ENCODE measurements at places on chromosomes 1 and 21. TPM values are rescaled to one million over a fixed set of nuclear protein-coding genes. Genes with fewer than 3 reads are reported as not detected.

Gene CELA2B
- 0.35 TPM for total RNA-seq

Gene HAO2
- total RNA-seq = 0.17 TPM

Gene CA6
- total RNA-seq = not detected

Gene S1PR1
- total RNA-seq = 14.6 TPM

Gene WDR64
- total RNA-seq = not detected

Gene C1orf122
- 69.6 TPM for total RNA-seq

Gene GLRX2
- 21.4 TPM for total RNA-seq

DNA sequence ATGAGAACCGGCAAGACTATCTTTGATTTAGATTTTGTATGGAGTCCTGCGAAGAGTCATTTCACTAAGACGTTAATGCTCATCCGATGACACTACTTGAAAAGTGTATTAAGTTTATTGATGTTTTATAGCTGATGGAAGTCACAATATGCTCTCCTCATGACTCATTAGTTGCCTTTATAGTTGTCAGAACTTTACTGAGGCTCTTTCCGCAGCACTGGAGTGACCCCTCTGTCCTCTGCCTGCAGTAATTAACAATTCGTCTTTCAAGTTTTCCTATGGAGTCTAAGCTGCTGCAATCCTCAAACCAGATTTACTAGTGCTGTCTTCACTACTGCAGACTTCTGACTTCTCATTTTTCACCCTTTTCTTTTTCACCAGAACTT, 853 bp downstream of the USP16 start:
- DNase-seq = no peak

DNA sequence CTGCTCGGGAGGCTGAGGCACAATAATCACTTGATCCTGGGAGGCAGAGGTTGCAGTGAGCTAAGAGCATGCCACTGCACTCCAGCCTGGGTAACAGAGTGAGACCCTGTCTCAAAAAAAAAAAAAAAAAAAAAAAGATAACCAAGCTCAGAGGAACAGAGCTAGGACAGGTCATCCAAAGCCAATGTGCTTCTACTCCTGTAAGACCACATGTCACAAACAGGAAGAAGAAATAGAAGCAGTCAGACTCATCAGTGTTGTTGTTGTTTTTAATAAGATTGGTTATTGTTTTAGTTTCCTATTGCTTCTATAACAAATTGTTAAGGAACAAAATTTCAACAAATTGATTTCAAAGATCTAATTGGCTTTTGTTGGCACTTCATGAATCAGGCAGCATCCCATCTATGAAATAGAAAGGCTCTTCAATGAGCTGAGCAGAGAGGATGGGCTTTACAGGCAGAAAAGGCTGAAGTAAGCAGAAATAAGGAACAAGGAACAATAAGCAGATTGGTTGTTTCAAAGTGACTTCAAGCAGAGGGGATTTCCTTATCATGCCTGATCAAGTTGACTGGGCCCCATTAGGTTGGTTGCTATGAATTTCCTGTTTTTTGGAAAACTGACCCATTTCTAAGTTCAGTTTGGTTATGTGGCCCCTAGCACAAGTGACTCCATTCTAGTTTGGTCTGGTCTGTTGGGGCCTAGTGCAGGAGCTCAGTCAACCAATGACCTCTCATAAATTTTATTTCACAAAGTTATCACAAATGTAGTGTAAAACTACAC, 6.0 kb upstream of the AKNAD1 start:
- no peak for DNase-seq

DNA sequence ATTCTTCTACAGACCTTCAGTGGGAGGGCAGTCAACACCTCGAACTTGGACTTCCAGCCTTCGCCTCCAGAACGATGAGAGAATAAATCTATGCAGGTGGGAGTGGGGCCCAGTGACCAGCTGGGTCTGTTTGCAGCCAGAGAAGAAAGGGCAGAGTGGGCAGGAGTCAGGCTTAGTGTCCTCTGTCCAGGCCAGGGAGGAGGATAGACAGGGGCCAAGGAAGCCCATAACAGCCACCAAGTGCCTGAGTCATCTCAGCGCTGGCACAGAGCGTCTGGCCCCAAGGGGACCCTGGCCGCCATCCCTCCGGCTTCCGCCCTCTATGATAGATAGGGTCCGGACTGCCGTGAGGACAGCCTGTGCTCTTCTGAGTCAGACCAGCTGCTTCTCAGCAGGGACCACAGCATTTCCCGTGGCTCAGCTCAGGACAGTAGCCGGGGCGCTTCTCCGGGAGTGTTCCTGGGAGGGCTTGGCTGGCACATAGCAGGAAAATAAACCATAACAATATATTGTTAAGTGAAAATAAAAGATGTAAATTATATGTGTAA, 133.1 kb upstream of the C1orf174 start:
- DNase-seq = peak; percentile 6

DNA sequence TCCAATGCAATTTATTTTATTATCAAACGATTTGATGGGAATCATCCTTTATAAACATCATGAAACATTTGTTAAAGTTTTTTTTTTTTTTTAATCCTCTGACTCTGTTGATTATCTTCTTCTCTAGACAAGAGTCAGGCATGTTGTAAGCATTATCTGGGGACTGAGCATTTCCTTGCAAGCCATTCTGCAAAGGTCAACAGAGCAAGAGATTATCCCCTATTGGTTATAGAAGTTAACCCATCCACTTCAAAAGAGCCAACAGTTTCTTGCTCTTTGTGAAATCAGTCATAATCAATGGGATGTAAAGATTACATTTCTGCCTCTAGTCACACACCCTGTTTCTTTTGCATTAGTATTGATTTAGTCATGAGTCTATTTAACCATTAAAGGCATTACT, 368.8 kb upstream of the ADGRL4 start:
- no peak for DNase-seq

DNA sequence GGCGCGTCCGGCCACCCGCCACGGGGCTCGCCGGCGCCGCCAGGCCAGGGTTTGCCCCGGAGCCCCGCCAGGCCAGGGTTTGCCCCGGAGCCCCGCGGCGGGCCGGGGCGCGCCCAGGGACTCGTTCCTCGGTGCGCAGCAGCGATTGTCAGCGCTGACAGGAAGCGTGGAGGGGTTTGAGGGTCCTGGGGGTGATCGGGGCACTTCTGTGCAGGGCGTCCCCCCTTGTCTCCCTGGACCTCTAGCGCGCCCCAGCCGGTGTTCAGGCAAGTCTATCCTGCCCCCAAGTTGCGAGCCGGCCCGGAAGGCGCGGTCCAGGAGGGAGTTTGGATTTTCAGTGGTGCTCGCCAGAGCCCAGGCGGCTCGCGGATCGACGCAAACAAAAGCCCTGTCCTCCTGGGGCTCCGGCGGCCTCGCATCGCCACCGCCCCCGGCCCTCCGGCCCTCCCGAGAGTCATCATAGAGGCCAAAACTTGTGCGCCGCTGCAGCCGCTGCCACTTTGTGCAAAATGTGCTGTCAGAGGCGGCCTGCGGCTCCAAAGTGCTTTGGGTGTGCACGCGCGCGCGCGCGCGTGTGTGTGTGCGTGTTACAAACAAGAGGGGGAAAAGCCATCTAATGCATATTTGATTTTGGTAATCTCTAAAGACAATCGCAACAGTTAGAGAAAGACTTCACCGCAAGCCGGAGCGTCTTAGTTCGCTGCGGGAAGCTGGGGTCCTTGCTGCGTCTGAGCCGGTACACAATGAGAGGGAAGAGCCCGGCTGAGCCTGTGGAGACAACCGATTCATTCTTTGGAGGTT, 1.0 kb downstream of the ROR1 start:
- no peak for DNase-seq

- DNase-seq = no peak
These were observed 224.1 kb downstream of the TRABD2B start for GRCh38 chr1:47772960-47773682.

GRCh38 chr21:14074177-14074576, 136.6 kb downstream of the LIPI start:
- no peak for DNase-seq

GRCh38 chr1:2891923-2892448, 90.5 kb upstream of the TTC34 start:
- DNase-seq = no peak

DNA sequence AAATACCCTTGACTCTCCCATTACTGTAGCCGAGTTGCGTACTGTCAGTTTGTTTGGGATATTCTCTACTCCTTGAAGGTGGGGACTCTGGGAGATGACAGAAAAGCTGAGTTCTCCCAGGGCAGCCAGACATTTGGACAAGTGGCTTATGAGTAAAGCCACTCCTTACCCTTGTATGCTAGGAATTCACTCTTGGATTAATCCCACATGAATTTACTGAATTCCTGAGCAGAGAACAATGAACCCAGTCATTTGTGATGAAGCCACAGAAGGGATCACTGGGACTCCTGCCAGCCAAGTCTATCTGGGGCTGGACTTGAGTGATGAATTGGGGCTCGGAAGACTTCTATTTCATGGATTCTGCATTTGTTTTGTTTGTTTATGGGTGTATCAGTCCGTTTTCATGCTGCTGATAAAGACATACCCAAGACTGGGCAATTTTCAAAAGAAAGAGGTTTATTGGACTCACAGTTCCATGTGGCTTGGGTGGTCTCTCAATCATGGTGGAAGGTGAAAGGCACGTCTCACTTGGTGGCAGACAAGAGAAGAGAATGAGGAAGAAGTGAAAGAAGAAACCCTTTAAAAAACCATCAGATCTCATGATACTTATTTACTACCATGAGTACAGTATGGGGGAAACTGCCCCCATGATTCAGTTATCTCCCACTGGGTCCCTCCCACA, 25.1 kb downstream of the C1orf116 start:
- peak; percentile 83 for DNase-seq

- DNase-seq = no peak
These were observed 131.9 kb upstream of the B3GALT2 start for GRCh38 chr1:193318347-193318746.

GRCh38 chr1:43669878-43670277, 19.9 kb downstream of the KDM4A start:
- no peak for DNase-seq

DNA sequence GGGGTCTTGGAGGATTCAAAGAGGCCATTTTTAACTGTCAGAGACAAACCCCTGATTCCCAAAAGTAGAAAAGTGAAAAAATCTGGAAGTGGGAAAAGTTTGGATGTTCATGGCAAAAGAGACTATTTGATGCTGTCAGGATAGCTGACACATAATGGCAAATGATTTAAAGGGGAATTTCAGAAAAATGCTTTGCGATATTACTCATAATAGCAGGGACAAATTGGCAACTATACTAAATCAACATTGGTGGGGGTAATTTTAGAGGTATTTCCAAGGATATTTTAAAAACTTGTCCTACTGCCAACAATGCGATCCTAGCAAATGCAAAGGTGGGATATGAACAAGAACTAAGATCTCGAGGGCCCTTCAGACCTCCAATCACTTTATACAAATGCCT, 5.3 kb upstream of the GSTM4 start:
- no peak for DNase-seq

- no peak for DNase-seq
These were observed 43.0 kb downstream of the SLC19A1 start for GRCh38 chr21:45499201-45499750.

- DNase-seq = no peak
These were observed 22.5 kb downstream of the WNT3A start for GRCh38 chr1:228029281-228029680.

DNA sequence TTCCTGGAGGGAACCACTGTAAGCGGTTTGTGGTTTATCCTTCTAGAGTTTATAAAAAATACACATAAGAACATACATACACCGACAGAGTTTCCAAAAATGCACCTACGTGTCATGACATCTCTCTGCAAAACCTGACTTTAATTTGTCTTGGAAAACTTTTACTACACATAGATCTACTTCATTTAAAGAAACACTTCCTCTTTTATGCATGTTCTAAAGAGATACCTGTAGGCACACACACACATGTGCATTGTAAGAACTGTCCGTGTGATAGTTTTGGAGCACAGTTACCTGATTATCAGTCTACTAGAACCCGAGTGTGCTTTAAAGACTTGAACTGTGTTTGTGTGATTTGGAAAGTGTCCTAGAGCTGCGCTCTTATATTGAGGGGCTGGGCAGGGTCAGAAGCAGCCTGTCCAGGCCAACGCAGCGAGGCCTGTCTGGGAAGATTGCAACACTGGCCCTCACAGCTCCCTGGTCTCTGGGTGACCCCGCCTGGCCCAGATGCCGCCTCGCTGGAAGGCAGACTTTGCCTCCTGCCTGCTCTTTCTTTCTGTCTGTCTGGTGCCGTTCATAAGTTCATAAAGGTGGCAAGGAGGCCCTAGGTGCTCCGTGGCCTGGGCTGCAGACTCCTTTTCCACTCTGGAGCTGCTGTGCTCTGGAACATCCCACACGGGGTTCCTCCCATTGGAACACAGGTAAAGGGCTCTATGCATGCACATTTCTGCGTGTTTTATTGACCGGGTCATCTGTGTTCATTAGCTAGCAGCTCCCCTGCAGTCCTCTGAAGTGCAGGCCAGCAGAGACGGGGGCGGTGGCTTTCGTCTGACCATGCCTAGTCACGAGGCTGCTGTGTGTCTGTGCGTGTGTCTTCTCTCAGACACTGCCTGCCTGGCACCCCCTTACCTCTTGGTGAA, 46.3 kb downstream of the AGPAT3 start:
- no peak for DNase-seq

DNA sequence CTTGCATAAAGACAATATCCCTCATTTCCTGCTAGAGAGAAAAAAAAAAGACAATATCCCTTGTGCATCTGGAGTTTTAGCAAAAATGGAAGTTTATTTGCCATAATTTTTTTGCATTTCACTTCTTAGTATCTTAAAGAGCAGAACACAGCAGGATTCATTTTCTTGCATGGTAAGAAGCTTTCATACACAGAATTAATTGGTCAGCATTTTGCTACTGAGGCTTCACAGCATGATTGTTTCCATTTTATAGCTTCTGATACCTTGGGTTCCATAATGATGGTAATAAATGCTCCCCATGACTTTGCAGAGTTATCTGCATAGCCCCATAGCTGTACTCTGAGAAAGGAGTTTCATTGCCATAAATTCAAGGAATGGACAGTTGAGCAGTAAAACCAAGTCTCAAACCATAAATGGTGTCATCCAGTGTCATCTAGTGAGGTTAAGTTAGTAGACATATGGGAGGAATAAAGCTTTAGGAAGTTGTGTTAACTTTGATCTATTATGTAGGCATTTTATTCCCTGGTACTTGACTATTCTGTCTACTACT, 88.8 kb upstream of the PLD5 start:
- no peak for DNase-seq

- DNase-seq = no peak
These were observed 593.8 kb downstream of the USP25 start for GRCh38 chr21:16323596-16323995.

- DNase-seq = no peak
These were observed 2.7 kb downstream of the SNAPIN start for GRCh38 chr1:153661111-153661708.

DNA sequence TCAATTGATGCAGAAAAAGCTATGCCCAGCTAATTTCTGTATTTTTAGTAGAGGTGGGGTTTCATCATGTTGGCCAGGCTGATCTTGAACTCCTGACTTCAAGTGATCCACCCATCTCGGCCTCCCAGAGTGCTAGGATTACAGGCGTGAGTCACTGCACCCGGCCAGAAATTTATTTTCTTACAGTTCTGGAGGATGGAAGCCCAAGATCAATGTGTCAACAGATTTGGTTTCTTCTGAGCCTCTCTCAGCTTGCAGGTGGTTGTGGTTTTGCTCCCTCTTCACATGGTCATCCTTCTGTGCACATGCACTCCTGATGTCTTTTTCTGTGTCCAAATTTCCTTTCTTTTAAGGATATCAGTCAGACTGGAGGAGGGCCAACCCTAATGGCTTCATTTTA, 35.6 kb downstream of the SHCBP1L start:
- no peak for DNase-seq

All from mucosa of gallbladder (tissue), 1 donor.